ENCODE measurements at places on chromosomes 11 and 22.

DNA sequence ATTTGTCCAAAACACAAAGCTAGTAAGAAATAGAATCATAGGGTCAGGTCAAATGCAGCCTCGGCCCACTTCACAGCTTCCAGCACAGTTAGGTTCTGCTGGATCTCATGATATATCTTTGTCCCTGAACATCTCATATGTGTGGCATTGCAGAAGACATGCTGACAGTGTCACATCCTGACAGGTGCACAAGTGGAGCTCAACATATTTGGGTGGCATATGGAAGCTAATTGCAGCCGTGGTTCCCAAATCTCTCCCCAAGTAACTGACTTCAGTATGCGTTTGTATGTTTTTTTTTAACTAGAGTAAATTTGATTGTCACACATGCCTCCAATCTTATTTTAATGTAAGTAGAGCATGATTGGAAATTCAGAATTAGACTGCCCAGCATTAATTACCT, 33.4 kb downstream of the NAV2 start:
- DNase-seq = no peak

DNA sequence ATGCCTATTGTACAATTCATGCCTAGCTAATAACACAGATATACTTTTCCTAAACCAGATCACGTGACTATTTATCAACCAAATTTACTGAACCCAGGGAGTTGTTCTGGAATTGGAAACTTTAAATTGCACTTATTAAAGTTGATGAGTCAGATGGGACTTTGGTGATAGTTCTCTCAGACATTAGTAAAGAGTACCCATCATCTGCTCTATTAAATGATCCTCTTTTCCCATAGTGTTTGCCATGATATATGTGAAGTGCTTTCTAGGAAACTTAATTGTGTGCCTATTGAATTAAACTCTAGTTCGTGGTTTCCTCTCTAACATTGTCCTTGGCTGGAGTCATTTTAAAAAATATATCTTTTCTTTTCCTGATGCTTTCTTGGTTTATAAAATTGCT, 99.0 kb downstream of the UVRAG start:
- no peak for DNase-seq

DNA sequence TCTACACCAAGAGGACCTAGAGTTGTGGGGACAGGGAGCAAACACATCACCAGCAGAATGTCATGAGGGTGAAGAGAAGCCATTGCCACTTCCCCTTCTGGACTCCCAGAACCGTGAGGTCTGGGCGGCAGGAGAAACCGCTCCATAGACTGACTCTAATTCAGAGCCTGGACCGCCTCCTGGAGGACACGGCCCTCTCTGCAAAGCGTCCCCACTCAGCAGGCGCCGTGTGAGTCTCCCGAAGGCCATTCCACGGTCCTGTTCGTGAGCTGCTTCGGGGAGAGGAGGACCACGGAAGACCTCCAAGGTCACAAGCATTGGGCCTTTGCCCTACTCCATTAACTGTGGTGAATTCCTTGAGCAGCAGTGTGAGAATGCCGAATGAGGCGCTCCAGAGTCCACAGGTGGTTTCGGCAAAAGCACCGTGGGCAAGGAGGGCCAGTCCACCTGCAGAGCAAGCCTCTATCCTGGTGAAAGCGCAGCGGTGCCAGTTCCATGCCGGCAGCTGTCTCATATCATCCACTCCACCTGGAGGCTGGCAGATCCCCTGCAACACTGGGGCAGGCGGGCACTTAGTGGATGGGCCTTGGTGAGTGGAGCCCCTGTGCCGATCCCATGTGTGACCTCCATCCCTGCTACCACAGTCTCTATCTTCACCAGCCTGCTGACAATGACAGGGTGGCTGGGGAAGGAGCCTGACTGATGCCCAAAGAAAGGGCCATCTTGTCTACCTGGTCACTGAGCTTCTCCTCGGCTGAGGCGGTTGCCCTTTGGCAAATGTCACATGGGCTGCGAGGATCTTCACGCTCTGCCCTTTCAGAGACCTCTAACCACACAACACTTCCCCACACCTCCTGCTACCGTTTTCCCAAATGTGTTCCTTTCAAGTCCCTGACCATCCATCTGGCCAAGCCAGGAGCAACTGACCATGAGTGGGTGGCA, 7.5 kb downstream of the C11orf21 start:
- DNase-seq = no peak

DNA sequence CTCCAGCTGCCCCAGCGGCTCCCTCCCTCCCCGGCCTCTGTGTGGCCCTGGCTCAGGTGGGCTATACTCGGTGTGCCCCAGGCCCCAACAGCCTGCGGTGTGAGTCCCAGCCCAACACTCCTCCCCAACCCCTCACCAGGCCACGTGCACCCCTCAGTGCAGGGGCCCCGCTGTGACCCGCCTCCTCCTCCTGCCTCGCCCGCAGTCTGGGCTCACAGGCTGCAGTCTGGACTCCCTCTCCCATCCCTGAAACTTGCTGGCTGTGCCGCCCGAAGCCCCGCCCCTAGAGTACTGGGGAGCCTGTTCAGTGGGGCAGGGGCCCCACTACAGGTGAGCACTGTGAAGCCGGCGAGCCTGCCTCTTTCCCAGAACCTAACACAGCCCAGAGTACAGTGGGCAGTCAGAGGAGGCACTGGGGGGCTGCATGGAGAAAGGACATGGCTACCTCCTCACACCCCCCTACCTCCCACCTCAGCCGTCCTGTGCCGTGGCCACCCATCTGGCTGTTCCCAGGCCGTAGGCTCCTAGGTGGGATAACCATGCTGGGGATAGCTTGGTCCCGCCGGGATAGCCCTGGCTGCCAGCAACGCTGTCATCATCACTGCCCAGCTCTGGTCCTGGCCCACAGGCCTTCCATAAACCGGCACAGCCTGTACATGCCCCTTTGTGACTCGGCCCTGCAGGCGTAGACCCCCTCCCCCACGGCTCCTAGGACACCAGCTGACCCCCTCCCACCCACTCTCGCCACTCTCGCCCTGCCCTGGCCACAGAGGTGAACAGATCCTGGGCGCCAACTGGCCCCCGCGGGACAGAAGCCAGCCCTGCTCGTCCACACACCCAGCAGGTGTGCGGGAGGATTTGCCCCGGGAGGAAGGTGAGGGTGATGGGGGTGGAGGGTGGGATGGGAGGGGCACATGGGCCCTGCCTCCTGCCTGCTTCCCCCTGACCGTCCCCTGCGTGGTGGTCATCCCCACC, 29.7 kb downstream of the CELSR1 start:
- DNase-seq = no peak

GRCh38 chr11:36229091-36229705, 60.0 kb downstream of the COMMD9 start:
- DNase-seq = no peak

- DNase-seq = no peak
These were observed 110.2 kb downstream of the APIP start for GRCh38 chr11:34805937-34806336.

DNA sequence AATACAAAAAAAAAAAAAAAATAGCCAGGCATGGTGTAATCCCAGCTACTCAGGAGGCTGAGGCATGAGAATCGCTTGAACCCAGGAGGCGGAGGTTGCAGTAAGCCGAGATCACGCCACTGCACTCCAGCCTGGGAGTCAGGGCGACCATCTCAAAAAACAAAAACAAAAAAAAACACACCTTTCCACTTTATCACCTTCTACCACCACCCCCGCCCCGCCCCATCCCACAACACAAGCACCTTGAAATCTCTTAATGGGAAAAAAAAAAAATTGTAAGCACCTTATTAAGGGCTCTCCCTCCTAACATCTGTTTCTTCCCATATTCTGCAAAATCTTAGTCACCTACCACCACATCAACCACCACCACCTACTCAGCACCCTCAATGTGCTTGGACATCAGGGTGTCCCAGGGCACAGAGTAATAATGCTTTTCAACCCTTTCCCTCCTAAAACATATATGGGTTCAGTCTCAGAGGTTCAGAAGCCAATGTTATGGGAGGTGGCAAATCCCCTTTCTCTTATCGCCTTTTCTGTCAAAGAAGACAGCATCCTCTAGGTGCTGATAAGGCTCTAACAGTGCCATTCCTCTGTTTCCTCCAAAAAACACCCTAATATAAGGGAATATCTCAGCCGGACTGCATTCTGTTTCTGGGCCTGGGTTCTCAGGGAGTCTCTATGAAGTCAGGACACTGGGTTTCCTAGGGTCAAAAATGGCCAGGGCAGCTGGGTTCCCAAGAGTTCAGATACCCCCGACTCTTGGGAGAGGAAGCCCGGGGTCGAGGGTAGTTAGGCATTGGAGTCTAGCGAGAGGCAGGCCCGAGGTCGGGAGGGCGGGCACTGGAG, 718 bp downstream of the INTS5 start:
- no peak for DNase-seq

GRCh38 chr22:23278883-23279675, 98.8 kb downstream of the BCR start:
- no peak for DNase-seq

GRCh38 chr11:61890529-61891330, 615 bp downstream of the FADS3 start:
- no peak for DNase-seq

GRCh38 chr11:104043142-104043541, 6.7 kb downstream of the DDI1 start:
- no peak for DNase-seq

DNA sequence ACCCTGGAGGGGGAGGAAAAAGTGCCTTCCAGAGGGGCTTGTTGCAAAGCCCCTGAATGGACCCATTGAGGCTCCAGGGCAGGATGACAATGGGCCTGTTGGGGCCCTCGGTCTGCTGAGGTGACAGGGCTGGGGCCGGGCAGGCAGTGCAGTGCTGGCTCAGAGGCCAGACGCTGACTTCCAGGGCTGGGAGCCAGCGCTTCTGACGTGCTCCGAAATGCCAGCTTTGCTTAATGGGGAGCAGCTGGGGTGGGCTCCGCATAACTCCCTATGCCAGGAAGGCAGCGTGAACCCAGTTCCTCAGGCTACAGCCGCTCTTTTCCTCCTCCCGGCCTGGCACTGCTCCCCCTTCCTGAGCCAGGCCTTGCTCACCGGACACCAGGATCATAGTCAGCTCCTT, 17.7 kb downstream of the NAV2 start:
- no peak for DNase-seq

DNA sequence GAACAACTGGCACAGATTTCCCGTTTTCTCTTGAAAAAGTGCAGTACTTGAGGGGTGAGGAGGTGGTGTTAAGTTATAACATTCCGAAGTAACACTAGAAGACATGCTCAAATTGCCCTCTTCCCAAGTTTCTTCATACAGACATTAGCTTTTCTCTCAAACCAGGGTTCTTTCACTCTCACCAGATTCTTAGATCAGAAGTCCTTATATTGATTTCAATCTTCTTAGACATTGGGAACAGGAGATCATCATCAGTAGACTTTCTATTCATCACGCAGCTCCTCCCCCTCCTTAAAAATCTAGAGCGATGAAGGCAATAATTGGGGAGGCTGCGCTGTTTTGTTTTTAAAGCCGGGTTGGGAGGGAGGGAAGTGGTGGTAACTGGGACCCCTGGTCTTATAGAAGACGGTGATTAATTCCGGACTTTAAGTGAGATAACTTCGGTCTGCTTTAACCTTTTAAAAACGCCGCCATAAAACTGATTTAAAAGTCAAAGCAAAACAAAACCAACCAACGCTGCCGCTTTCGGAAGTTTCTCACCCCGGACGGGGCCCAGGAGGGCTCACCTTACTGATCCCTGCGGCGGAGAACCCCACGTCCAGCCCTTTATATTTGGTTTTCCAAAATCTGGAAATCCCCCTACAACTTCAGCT, 665 bp downstream of the USP28 start:
- DNase-seq = no peak

DNA sequence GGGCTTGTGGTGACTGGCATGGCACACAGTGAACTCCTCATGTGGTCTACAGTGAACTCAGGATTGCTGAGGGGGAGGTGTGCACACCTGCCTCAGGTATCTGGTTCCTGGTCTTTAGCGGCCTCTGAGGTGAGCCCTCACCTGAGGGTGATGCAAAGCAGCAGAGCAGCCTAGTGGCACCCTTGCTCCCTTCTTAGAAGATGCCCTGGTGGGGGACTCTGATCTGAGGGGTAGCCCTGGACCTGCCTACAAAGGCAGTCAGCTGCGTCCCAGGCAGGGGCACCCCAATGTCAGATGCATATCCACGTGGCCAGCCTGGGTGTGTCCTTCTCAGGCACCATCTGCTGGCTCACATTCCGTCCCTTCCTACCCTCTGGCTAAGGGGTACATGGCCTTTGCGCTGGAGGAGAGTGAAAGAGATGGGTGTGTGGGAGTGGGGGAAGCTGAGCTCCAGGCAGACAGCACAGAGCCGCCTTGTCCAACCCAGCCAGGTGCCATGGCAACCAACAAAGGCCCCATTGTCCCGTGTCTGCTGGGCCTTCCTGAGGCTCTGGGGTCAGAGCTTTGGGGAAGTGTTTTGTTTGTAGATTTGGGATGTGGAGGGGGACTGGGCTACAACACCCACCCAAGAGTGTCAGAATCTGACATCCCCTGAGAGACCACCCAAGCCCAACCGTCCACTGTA, 5.8 kb downstream of the PLEKHB1 start:
- no peak for DNase-seq

GRCh38 chr11:78351979-78352841, 65.4 kb downstream of the GAB2 start:
- DNase-seq = no peak

DNA sequence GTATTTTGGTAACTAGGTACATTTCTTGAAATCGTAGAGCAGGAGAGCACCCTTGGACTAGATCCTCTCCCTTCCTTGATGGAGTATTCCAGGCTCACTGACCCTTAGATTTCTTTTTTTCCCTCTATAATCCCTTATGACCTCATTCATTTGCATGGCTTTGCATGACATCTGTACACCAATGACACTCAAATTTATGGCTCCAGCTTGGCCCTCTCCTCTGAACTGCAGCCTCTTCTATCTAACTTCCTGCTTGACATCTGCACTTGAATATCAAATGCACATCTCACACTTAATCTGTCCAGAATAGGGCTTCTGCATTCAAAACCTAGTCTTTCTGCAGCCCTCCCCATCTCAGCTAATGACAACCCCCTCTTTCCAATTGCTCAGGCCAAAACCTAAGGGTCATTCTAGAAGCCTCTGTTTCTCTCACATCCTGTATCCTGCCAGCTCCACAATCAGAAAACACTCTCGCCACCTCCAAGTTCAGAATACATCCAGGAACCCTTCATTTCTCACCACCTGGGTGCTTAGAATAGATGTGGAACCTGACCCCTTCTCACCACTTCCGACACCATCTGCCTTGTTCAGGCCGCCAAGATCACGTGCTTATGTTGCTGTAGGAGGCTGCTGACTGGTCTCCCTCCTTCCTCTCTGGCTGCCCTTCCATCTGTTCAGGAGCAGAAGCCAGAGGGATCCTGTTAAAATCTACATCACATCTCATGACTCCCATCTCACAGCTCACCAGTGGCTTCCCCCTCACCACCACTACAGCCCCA, 138.9 kb upstream of the MTNR1B start:
- DNase-seq = no peak

- DNase-seq = no peak
These were observed 864 bp upstream of the EHBP1L1 start for GRCh38 chr11:65574811-65575567.

GRCh38 chr22:26143806-26144325, 25.4 kb upstream of the SEZ6L start:
- DNase-seq = no peak
